Activated CD4-positive, alpha-beta T cell treated with anti-CD3 and anti-CD28 coated beads, Interleukin-2, amount 50 U/mL, for 24 hours (primary cell): ENCODE measurements at places on chromosomes 4 and X.

DNA sequence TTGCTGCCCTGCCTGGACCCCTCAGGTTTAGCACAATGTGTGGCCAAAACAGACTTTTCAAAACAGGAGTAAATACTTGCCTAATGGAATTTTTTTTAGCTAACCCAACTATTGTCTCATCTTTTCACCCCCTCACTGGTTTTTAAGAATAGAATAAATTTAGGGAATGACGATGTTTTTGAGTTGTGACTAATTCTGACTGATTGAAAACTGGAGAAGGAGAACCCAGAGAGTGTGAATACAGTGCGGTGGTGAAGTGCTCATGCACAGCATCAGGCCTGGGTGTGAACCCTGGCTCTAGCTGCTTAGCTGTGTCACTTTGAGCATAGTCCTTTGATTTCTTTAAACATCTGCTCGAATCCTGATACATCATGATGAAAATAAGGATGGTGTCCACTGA is 10.5 kb downstream of the ANTXR2 start:
- no peak for DNase-seq

GRCh38 chr4:141524116-141524515 is 112.3 kb upstream of the IL15 start:
- no peak for DNase-seq

GRCh38 chr4:8291701-8292477 is 22.3 kb downstream of the HTRA3 start:
- DNase-seq, result no peak

DNA sequence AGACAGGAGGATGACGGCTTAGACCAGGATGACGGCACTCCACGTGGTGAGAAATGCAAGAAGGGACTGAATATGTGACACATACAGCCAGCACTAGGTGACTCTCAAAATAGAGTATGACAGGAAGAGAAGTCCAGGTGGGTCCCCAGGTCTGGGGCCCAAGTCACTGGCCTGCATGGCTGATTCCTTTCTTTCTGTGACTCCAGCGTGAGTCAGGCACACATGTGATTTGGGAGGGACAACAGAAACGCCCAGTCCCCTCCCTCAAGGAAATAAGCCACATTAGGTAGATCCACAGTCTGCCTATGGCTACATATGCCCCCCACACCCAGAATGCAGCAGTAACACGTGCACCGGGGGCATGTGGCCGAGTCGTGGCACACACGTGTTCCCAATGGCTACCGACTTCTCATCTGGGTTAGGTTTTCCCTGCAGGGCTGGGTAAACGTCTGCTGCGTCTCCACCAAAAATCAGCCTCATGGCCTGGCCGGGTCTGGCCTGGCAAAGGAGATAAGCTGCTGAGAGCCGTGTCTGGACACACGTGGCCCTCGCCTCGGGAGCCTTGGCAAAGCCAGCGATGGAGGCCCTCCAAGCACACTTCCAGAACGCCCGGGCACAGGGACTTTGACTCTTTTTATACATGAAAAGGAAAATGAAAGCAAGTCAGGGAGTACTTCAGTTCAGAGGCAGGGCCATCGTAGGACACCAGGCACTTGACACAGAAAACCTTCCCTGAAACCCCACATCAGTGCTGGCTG is 19.3 kb downstream of the SEL1L3 start:
- DNase-seq, result no peak

DNA sequence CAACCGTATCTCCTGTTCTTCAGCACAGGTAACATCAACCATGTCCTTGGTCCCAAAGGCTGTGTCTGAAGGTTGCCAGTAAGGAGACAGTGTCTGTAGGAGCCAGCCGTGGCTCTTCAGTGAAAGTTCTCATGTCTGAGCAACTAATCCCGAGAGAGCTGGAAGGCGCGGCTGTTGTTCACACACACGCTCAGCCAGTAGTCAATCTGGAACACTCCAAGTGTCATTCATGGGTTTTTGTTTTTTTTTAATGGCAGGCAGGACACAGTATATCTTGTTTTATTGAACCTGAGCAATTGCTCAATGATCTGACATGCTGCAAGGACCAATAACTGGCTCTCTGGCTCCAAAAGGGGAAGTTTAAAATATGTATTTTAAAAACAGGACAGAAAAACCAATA is 48.4 kb upstream of the MAP3K15 start:
- DNase-seq, result no peak

- no peak for DNase-seq
Observed at GRCh38 chr4:173160871-173161270, 7.7 kb upstream of the GALNT7 start.

GRCh38 chrX:51851507-51852085 is 41.8 kb upstream of the MAGED1 start:
- DNase-seq, result no peak

GRCh38 chr4:108336076-108336475 is 167.3 kb upstream of the LEF1 start:
- DNase-seq, result no peak

DNA sequence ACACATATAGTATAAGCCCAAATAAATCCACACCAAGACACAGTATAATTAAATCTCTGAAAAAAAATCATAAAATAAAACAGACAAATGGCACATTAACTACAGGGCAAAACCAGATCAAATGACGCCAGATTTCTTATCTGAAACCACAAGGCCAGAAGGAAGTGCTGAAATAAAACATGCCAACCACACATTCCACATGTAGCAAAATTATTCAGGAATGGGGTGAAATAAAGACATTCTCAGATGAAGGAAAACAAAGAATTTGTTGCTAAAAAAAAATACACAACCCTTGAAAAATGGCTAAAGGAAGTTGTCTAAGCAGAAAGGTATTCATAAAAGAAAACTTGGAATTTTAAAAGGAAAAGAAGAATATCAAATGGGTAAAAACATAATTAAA is 4.5 kb upstream of the DCAF12L1 start:
- DNase-seq, result no peak

GRCh38 chr4:113080050-113080449 is 30.6 kb downstream of the ANK2 start:
- no peak for DNase-seq
